ENCODE measurements at places on chromosomes 11 and 22.

DNA sequence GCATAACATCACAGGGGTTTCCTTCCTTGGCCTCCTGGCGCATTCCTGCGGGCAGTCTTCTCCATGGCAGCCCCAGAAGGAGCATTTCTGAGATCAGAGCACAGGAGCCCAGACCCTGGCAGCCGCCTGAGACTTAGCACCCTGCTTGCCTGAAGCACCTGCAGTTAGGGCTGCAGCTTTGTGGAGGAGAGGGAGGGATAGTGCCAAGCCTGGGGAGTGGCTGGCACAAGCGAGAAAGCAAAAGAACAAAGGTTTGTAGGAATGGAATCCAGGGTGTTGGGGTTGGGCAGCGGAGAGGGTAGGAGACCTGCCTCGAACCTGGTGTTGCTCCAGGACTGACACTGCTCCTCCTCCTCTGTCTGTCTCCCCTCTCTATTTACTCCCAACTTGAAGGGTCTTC, 66.9 kb downstream of the SCN3B start:
- DNase-seq: no peak

GRCh38 chr11:94649254-94649653, 82.1 kb downstream of the PIWIL4 start:
- no peak for DNase-seq

- DNase-seq: no peak
Measured at GRCh38 chr11:5234381-5234834, at the start of gene HBD. TSS of gene HBD (minus strand) at chr11:5234483. CDS start at chr11:5234433, 50 bp downstream.

- DNase-seq: no peak
Measured at GRCh38 chr11:81870815-81871214, 862.8 kb downstream of the FAM181B start.

DNA sequence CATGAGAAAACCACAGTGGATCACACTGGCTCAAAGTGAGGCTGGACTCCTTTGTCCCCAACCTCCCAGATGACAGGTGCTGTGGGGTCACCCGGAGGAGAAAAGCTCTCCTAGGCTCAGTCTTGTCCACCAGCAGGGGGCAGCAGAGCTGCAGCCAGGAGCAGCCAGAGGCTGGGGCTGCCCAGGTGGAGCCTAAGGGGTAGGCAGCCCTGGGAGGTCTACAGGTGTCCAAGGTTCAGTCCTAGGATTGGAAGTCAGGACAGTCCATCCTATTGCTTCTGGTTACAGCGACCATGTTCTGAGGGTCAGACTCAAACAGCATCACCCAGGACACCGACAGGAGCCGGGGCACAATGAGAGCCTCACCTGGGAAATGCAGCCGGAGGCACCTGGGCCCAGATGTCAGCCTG, 77.6 kb upstream of the IGLL5 start:
- no peak for DNase-seq

DNA sequence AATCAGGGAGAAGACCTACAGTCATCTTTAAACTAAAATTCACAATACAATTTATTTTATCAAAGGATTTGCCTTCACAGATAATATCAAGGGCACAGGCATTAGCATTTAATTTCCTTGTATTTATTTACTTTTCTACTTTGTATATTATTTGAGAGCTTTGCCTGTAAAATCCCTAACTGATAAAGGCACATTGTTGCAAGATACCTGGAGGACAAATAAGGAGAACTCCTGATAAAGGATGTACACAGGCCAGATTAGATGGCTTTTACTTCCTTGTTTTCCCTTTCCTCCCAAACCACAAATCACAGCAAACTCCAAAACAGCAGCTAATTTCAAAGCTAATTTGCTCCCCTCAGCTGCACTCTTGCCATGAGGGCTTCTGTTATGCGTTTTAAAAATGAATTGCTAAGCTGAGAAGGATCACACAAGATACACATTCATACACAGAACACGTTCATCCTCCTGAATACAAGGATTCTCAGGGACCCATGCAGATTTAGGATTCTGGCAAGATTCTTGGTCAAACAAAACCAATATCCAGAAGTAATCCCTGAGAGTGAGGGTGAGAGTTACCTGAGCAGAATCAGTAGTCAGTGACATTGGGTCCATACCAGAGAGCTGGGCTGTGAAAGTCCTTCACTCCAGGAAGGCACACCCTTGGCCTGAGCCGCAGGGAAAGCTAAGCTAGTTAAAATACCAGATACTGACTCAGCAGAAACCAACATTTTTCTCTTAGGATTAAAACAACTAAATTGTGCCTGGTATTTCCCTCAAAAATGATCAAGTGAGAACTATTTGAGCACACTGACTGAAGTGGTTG, 100.3 kb upstream of the CLPB start:
- no peak for DNase-seq

DNA sequence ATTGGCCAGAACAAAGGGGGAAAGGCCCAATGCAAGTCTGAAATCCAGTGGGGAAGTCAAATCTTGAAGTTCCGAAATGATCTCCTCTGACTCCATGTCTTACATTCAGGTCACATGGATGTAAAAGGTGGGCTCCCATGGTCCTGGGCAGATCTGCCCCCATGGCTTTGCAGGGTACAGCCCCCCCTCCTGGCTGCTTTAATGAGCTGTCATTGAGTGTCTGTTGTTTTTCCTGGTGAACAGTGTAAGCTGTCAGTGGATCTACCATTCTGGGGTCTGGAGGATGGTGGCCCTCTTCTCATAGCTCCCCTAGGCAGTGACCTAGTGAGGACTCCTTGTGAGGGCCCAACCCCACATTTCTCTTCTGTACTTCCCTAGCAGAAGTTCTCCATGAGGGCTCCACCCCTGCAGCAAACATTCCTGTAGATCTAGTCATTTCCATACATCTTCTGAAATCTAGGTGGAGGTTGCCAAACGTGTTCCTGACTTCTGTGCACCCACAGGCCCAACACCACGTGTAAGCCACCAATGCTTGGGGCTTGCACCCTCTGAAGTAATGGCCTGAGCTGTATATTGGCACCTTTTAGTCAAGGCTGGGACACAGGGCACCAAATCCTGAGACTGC, 9.3 kb downstream of the CARD18 start:
- DNase-seq: no peak

DNA sequence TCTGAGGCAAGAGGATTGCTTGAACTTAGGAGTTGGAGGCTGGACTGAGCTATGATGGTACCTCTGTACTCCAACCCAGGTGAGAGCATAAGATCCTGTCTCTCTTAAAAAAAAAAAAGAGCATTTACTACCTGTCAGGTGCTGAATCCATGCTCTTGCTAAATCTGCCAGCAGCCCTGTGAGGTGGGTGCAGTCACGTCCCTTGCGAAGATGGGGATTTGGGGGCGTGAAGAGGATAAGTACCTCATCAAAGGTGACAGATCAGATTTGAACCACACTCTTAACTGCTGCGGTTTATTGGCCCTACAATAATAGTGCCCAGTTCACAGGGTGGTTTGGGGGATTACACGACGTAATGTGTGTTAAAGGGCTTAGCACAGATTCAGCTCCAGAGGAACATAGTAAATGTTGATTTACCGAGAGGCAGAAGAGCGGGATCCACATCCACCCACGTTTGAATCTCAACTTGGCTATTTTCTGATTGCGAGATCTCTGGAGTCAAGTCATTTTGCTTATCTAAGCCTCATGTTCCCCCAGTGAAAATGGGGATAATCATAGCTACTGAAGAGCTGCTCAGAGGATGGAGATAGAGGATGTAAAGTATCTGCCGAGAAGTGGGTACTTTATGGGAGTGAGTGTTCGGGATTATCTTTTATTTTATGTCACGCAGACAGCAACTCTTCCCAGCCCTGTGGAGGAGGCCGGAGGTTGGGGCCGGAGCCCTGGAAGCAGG, 28.1 kb upstream of the LRRC10B start:
- no peak for DNase-seq

- DNase-seq: no peak
Measured at GRCh38 chr11:34223907-34224306, 118.5 kb downstream of the NAT10 start.

DNA sequence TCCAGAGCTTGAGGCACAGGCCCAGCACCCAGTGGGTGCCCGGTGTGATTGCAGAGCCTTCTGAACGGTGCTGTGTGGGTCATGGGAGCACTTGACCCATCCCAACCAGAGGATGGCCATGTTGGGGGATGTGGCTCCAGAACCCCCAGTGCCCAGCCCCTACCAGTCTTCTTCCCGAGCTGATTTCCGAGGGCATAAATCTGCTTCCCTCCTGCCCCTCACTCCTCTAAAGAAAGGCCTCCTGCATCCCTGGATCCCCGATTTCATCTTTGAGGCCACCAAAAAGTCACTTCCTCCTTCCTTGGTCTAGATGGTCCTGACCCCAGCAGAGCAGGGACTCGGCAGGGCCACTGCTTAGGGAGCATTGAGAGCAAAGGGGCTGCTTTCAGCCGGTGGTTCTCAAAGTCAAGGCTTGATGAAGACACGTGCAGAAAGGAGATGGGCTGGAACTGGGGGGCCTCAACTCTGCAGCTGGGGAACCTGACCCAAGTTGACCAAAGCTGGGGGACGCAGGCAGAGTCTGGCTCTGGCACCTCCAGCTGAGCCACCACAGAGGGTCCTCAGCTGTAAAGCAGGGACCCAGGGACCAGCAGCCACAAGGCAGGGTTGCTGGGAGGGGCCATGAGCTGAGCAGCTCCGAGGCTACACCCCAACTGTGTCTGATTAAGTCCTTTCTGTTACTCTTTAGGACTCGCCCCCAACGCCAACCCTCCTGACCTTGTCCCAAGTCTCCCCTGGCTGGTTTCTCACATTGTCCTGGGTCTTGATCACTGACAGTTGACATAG, 56.6 kb downstream of the LINC01488 start:
- DNase-seq: no peak

- DNase-seq: no peak
Measured at GRCh38 chr11:94799726-94800125, 31.6 kb downstream of the AMOTL1 start.

DNA sequence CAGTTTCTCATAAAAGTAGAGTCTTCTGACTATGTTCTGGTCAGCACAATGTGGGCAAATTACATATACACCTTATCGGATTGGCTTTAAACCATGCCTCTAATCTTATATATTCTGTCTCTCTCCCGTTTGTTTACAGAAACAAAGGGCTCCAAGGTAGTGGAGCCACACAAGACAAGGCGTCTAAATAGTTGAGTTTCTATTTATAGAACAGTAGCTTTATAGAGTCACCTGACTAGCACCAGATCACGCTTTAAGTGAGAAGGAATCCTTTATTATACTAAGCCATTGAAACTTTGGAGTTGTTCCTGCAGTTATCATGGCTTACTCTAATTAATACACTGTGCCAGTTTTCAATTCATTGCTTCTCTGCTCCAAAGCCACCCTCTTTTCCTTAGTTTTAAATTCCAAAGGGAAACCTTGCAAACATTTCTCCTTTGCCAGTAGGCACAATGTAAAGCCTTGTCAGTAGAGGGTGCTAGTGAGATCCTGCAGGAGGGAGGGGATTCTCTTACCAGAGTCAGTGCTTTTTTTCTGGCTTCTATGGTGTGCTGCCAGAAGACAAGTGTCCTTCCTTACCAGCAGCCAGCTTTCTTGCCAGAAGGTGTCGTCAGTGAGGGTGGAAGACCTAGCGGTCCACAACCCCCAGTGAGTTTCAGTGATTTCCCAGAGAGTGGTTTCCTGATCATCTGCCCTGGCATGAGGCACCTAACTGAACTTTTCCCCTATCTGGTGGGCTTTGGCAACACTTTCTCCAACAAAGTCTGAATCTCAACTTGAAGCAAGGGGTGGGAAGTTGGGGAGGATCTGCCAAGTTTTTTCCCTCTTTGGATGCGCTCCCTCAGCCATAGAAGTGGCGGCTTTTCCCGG, 71.7 kb downstream of the RAB38 start:
- DNase-seq: peak; percentile 7

Data from NCI-H1694 treated with DMSO at 0.1 percent for 48 hours (cell line).